Putamen (tissue), 1 donor: ENCODE measurements at places on chromosomes 5 and 9.

DNA sequence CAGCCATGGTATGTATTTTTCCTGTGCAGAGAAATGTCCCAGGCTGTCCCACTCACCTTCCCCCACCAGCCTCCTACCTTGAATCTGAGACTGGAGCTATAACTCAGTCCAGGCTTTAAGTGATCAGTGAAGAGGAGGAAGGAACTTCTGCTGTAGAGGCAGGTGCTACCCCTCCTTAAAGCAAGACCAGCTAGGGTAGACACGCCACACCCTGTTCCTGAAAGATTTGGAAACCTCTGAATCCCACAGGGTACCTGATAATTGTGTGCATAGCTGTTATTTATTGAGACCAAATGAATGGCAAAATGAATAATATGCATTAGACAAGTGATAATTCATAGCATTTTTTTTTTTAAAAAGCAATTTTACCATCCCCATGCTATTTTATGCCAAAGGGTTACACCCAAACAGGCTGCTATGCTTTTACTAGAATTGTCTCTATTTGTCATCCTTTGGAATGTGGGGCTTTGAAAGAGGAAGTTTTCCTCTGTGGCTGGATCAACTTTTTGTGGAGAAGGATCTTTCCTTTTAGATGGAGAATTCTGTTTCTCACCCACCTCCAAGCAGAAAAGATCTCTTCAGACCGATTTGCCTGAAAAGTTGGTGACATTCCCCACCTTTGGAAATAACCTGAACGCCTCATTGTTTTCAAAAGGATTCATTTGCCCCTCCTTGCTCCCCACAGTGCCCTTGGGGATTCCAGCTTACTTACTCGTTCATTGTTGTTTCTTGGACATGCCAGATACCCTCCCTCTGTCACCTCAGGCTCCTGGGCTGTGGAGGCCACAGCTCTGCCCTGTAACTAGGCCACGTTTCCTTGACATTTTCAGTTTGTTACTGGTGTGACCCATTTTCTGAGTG lies 248.7 kb downstream of the NR3C1 start:
- DNase-seq = no peak

DNA sequence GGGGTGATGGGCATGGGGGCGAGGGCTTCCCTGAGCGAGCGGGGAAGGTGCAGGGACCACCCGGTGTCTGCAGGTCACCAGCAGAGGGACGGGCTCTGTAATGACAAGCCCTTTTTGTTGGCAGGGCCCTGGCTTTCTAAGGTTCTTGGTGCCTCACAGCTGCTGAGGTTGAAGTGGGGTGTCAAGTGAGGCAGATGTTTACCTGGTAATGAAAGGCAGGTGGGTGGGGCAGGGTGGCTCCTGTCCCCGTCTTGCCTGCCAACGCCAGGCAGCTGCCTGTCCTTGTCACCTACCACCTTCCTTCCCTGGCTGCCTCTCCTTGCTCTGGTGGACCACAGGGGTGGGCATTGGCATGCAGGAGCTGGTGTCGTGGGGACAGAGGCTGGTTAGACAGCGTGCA lies 41.0 kb upstream of the SEMA4D start:
- DNase-seq = no peak

GRCh38 chr5:177513500-177513899 lies 3.3 kb downstream of the DDX41 start:
- no peak for DNase-seq

DNA sequence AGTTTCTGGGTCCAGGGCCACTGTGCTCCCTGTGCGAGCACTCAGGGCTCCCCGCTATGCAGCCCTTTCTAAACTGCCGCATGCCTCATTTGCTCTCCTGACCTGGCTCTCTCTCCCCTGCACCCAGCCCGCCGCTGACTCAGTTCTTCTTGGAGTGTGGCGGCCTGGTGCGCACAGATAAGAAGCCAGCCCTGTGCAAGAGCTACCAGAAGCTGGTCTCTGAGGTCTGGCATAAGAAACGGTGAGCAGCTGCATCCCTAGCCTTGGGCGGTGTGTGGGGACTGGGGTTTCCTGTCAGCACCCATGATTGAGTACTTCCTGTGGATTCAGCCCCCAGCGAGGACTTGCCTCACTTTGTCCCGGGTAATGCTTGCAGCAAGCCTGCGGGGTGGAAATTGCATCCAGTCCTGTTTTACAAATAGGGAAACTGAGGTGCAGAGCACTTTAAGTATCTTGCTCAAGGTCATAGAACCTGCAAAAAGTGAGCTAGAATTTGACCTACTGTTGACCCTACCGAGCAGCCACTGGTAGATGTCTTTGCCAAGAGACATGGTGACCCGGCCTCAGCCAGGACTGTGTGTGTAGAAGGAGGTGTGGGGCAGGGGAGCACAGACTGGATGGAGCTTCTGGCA lies 27.9 kb downstream of the USP20 start:
- no peak for DNase-seq

- no peak for DNase-seq
Observed at GRCh38 chr9:33440609-33441008, 6.8 kb downstream of the AQP3 start.

GRCh38 chr5:119400245-119400644 lies 44.4 kb downstream of the TNFAIP8 start:
- DNase-seq = no peak

DNA sequence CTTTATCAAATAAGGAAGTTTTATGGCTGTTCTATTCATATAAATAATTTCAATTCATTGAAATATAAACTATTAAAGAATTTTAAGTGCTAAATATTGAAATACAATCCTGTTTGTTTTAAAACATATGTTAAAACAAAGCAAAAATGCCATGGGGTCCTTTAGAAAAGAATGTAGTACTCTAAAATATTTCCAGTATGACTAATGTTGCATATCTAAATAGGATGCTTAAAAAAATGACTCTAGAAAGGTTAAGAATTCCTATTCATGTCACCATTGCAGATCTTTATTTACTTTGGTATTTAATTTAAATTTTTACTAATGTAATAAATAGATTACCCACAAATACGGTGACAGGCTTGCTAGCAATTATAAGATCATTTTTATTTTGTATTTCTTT lies 132.3 kb downstream of the ZNF608 start:
- DNase-seq = no peak

GRCh38 chr9:128390150-128390812 lies 19.1 kb downstream of the URM1 start:
- DNase-seq = no peak

- no peak for DNase-seq
Observed at GRCh38 chr5:36402512-36402906, 100.8 kb upstream of the RANBP3L start.

GRCh38 chr5:172336676-172337285 lies 53.2 kb upstream of the UBTD2 start:
- DNase-seq = no peak

DNA sequence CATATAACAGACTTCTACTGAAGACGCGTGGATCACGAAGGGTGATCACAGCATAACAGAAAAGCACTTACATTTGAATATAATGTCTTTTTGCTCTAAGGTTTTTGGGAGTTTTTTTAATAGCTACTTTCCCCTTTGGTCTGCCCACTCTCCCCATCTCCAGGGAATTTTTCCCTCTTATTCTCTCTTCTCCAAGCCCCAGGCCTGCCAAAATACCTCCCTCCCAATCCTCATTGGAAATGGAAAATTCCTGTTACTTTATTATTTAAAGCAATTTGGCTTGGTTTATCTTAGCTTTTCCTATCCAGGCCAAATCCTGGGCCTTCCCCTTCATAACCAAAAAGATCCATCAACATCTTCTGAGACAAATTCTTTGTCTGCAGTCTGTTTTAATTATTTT lies 22.3 kb upstream of the SSBP2 start:
- no peak for DNase-seq

DNA sequence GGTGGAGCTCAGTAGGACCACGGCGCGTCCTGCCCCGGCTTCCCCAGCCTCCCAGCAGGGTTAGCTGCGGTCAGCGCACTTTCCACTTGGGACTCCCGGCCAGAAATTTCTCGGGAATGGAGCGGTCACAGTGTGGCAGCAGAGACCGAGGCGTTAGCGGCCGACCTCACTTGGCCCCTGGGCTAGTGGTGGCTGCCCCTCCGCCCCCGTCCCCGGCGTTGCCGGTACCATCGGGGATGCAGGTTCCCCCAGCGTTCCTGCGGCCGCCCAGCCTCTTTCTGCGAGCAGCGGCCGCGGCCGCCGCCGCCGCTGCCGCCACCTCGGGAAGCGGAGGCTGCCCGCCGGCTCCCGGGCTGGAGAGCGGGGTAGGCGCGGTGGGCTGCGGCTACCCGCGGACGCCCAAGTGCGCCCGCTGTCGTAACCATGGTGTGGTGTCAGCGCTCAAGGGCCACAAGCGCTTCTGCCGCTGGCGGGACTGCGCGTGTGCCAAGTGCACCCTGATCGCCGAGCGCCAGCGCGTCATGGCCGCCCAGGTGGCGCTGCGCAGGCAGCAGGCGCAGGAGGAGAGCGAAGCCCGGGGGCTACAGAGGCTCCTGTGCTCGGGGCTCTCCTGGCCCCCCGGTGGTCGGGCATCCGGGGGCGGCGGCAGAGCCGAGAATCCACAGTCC lies 460 bp downstream of the DMRTA1 start:
- peak; percentile 25 for DNase-seq

DNA sequence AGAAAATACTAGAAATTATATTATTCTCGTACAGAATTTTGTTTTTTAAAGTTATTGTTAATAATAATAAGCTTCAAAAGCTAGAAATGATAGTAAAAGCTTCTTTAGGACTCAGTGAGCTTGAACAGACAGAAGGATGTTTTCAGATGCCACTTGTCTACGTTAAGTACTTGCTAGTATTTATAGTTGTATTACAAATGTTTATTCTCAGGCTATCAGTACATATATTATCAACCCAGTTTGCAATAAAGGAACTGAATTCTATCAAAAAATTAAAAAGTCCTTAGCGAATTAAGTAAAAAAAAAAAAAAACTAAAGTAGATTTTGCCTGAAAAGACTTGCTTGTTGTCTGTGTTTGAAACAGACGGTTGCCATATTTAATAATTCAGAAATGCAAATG lies 23.9 kb downstream of the HCN1 start:
- DNase-seq = no peak
